GM12878 (cell line): ENCODE measurements at places on chromosomes 6 and 20. TPM values are rescaled to one million over a fixed set of nuclear protein-coding genes. Genes with fewer than 3 reads are reported as not detected.

- no peaks in the 10 kb centered on the region for H3K36me3 ChIP-seq
- no peak for DNase-seq
- no peak overlapping the region for H3K27ac ChIP-seq
- no peaks in the 10 kb centered on the region for H3K27me3 ChIP-seq
Observed at GRCh38 chr6:43974643-43975230, 152.5 kb downstream of the MRPL14 start.

The NDRG3 gene
- 14.6 and 15.1 TPM in 2 replicates for polyA plus RNA-seq

DNA sequence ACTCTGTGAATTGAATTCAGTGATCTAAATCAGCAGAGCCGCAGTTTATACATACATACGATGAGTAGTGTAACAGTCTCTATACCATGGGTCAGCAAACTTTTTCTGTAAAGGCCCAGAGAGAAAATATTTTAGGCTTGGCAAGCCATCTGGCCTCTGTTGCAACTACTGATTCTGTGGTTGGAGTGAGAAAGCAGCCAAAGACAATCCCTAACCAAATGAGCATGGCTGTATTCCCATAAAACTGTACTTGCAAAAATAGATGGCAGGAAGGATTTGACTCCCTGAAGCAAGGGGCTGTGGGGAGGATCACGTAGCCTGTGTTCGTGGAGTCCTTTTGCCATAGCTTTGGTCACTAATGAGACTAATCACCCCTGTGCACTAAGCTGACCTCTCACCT lies 17.9 kb upstream of the MOCS1 start:
- no peaks in the 10 kb centered on the region for H3K27me3 ChIP-seq
- DNase-seq, result no peak
- H3K4me1 ChIP-seq, result no peaks in the 10 kb centered on the region
- H3K36me3 ChIP-seq, result no peaks in the 10 kb centered on the region

DNA sequence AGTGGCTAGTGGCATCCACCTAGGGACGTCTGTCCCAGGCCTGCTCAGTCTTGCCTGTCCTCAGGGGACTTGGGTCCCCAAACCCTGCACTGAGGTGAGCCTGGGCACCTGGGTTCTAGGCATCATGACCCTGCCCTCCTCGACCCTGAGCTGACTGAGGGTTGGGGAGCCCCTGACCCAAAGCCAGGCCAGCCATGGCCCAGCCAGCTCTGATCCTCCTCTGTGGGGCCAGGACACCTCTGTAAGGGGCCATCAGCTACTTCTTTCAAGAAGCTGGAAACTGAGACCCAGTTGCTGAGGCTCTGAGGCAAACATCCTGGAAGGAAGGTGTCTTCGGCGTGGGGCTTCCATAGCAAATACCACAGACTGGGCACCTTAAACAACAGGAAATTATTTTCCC lies 329.3 kb downstream of the QKI start:
- H3K4me3 ChIP-seq, result no peak overlapping the region
- no peaks in the 10 kb centered on the region for H3K27me3 ChIP-seq
- peaks cover 4% of the 10 kb centered on the region for H3K4me1 ChIP-seq
- no peaks in the 10 kb centered on the region for H3K36me3 ChIP-seq

DNA sequence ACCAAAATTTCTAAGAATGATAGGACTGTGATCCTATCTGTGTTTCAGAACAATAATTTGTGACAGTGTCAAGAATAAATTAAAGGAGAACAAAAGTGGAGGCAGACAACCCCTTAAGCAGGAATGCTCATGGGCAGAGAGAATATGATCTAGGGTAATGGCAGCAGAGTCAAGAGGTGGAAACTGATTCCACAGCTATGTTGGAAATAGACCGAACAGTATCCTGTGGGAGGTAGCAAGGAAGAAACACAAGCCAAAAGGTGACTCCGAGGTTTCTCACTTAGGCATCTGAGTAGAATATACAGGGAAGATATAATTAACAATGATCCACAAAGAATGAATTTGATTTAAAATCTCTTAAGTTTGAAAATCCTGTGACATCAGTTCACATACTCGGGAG lies 100.5 kb downstream of the NRSN1 start:
- no peak for DNase-seq
- H3K4me1 ChIP-seq, result no peaks in the 10 kb centered on the region
- no peak overlapping the region for H3K4me3 ChIP-seq
- H3K27me3 ChIP-seq, result no peaks in the 10 kb centered on the region; the same call in 1 of the 2 replicates
- H3K36me3 ChIP-seq, result no peaks in the 10 kb centered on the region

GRCh38 chr6:38755874-38756273 lies 40.8 kb downstream of the DNAH8 start:
- no peak for DNase-seq
- no peaks in the 10 kb centered on the region for H3K27me3 ChIP-seq
- no peaks in the 10 kb centered on the region for H3K36me3 ChIP-seq
- H3K4me3 ChIP-seq, result no peak overlapping the region
- no peaks in the 10 kb centered on the region for H3K4me1 ChIP-seq
- H3K27ac ChIP-seq, result no peak overlapping the region

The FKBP1C gene
- polyA plus RNA-seq, result 1.6 and 1.7 TPM in 2 replicates

DNA sequence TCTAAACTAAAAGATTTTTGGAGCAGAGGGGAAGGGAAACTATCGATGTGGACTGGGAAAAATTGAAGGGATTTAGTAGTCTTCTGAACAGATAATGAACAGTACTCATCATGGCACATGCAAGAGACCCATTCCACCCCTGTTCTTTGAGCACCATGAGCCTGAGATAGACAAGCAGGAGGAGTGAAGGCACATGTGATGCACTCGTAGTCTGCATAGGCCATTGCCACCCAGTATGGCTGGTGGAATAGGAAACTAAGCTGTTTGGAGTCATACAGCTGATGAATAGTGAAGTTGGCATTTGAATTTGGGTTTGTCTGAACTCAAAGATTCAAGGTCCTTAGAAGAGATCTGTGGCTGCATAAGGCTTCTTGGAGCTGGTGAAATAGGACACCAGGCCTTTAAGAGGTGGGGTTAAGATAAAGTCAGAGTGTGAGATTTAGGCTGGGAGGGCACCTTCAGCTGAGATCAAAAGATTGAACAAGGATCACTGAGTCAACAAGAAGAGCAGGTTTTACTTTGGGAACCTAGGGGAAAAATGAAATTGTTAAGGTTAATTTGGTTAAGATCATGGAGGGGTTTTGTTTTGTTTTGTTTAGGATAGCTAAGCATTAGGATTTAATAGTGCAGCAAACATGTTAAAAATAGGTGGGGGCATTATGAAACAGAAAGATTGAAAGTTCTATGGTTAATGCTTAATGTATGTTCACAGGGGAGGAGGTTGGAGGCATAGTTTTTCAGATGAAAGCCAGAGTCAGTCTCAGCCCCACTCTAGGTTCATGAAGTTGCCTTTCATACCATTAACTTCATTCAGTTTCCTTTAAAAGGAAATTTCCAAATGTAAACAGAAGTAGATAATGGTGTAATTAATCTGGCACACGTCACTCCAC lies 148.8 kb downstream of the ARID1B start:
- no peak overlapping the region for H3K4me3 ChIP-seq
- H3K4me1 ChIP-seq, result peaks cover 9% of the 10 kb centered on the region
- no peaks in the 10 kb centered on the region for H3K27me3 ChIP-seq
- peak overlapping the region; percentile 40; the same call in 1 of the 2 replicates for H3K27ac ChIP-seq
- no peaks in the 10 kb centered on the region; the same call in 1 of the 2 replicates for H3K36me3 ChIP-seq
- no peak for DNase-seq
